ENCODE measurements at places on chromosomes 3 and 15. TPM values are rescaled to one million over a fixed set of nuclear protein-coding genes. Genes with fewer than 3 reads are reported as not detected.

GRCh38 chr3:73610493-73610892, 14.2 kb downstream of the PDZRN3 start:
- no peak for DNase-seq

DNA sequence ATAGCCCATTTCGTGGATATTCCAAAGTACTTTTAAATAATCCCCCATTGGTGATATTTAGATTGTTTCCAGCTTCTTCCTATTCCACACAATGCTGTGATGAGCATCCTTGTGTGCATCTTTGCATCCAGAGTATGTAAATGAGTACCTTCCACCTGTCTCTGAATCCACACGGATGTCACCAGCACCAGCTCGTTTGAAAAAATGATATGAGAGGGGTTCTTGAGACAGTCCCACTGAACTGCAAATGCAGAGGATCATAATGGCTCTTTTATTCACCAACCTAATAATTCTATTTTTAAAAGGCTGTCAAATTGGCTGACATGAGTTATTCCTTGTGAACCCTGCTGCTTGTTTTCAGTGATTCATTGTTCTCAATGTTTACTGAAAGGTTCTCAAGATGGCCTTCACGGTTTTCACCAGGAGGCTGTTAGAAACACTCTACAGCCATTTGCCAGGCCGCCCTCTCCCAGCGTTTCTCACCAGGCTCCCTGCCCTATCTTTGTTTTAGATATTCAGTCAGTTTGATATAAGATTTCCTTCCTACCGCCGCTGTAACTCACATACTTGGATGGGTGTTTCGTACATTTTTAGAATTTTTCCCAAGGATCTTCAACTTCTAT, 96.7 kb upstream of the PTPRG start:
- DNase-seq, result no peak

- no peak for DNase-seq
Measured at GRCh38 chr3:108150200-108150599, 59.4 kb upstream of the CD47 start.

GRCh38 chr15:94584833-94585244, 353.5 kb downstream of the MCTP2 start:
- no peak for DNase-seq

DNA sequence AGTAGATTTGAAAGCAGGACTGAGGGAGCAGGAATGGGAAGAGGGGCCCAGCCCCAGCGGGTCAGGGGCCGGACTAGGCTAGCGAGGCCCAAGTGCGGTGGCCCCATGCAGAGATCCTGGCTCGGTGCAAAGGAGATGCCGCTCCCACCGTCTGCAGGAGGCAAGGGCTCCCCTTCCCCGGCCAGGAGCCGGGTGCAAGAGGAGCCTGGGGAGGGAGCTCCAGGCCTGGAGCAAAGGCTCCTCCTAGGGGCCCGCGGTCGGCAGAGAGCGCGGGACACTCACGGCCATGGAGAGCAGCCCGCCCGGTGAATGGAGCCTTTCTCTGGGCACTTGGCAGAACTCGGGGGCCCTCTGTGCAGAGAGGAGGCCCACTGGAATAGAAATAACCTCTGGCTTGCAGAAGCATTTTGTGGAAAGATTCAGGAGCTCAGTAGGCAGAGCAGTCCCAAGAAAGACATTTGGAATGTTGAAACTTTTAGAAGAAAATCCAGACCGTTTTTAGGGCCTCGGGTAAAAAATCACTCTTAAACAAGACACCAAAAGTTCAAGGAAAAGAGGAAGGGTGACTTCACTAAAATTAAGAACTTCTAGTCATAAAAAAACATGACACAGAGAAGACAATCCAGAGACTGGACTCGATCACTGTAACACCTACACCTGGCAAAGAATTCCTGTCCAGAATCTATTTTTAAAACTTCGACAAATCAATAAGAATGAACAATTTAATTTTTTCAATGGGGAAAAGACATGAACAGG, 43.0 kb upstream of the USP3 start:
- DNase-seq, result no peak

DNA sequence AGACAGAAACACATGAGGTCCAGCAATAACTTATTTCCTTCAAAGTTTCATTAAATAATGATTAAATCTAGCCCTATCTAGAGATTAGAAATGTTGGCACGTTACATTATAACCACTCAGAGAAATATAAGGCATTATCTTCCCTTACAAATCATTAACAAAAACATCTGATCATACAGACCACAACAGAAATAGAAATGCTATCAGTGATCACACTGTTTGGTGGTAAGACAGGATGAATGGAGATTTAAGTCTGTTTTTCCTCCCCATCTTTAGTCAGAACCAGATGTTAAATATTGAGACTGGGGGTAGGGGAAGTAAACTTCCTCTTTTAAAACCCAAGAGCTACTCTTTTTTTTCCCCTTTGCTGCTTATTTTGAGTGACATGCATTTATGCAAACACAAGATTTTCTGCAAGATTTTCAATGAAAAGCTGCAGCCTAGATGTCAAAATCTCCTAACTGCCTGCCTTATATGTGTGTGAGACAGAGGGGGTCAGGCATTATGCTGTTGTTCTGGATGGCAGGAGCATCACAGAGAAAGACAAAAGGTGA, 70.4 kb downstream of the CBLB start:
- no peak for DNase-seq

SNTN gene
- not detected for total RNA-seq

BBX gene
- total RNA-seq, result 28.0 TPM

OR5H2 gene
- total RNA-seq, result not detected

DNA sequence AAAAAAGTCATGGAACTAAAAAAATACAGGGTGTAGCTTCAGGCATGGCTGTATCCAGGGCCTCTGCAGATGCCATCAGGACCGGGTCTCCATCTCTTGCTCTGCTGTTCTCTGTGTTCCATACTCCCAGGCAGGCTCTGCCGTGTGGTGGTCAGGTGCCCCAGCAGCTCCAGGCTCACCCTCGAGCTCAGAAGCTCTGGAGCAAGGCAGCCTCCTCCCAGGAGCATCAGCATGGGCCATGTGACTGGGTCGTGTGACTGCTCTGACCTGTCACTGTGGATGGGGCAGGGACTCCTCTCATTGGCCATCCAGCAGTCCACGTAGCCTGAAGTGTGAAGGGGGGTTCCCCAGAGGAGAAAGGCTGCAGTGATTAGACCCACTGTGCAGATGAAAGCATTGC, 8.5 kb downstream of the FBLN2 start:
- DNase-seq, result no peak

- no peak for DNase-seq
Measured at GRCh38 chr15:33179874-33180273, 14.6 kb downstream of the FMN1 start.

- DNase-seq, result no peak
Measured at GRCh38 chr3:194471863-194472262, 14.9 kb downstream of the ATP13A3 start.

GOLGA6L9 gene
- total RNA-seq, result 2.5 TPM

CYP19A1 gene
- total RNA-seq, result 6.2 TPM

- peak; percentile 87 for DNase-seq
Measured at GRCh38 chr3:58536501-58537411, at the start of gene ACOX2. Gene ACOX2, minus strand, starts transcription at chr3:58537190. Its CDS starts 2,084 bp downstream, at chr3:58535106.

Data from lower leg skin (tissue), 4 donors.